ENCODE measurements at places on chromosomes 2 and 18. TPM values are rescaled to one million over a fixed set of nuclear protein-coding genes. Genes with fewer than 3 reads are reported as not detected.

The SERPINB12 gene
- total RNA-seq, result not detected

The CAVIN2 gene
- 2.8 TPM for total RNA-seq

The ASTL gene
- total RNA-seq, result not detected

The MC5R gene
- not detected for total RNA-seq

The MC4R gene
- total RNA-seq, result 0.32 TPM

- H3K36me3 ChIP-seq, result peaks cover 16% of the 10 kb centered on the region
- H3K27ac ChIP-seq, result no peak overlapping the region
- DNase-seq, result no peak
- H3K4me3 ChIP-seq, result no peak overlapping the region
Measured at GRCh38 chr2:118842661-118843482, 4.6 kb downstream of the EN1 start.

GRCh38 chr2:105426626-105427292 is 27.9 kb upstream of the FHL2 start:
- no peaks in the 10 kb centered on the region for H3K27me3 ChIP-seq
- H3K4me1 ChIP-seq, result no peaks in the 10 kb centered on the region
- H3K36me3 ChIP-seq, result no peaks in the 10 kb centered on the region
- DNase-seq, result no peak
- H3K4me3 ChIP-seq, result no peak overlapping the region
